ENCODE measurements at places on chromosomes 1 and 21. TPM values are rescaled to one million over a fixed set of nuclear protein-coding genes. Genes with fewer than 3 reads are reported as not detected.

DNA sequence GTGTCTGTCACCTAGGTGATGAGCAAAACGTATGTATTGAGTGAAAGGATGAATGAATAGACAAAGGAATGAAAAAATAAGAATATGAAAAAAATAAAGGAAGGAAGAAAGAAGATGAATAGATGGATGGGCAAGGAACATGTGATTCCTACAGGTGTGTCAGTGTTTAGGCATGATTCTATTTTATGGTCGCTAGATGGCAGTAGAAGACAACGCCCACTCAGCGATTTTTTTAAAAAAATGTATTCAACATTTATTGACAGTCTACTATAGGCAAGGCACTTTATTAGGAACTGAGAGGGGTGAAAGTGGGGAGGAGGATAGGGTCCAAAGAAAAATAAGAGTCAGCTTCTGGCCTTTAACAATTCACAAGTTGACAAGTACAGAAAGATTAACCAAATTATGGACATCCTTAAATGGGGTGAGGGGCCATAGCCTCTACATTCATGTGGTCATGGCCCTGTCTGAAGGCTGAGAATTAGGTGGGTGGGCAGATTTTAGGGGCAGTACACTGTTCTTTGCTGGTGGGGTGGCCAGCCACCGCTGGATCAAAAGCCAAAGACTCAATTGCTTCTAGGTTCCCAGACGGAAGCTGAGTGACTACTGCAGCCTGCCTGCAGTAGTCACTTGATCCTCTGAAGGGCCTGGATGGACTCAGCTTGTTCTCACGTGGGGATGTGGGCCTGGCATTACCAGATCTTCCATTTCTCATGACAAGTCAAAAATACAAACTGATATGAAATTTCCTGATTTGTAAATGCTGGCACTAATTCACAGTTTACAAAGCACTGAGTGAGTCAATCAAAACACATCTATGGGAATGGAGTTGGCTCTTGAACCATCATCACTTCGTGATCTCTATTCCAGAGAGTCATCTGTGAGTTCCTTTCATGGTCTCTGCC, 83.9 kb downstream of the FASLG start:
- no peaks in the 10 kb centered on the region for H3K4me1 ChIP-seq
- H3K27me3 ChIP-seq = no peaks in the 10 kb centered on the region
- no peak overlapping the region for H3K27ac ChIP-seq
- H3K36me3 ChIP-seq = no peaks in the 10 kb centered on the region

DNA sequence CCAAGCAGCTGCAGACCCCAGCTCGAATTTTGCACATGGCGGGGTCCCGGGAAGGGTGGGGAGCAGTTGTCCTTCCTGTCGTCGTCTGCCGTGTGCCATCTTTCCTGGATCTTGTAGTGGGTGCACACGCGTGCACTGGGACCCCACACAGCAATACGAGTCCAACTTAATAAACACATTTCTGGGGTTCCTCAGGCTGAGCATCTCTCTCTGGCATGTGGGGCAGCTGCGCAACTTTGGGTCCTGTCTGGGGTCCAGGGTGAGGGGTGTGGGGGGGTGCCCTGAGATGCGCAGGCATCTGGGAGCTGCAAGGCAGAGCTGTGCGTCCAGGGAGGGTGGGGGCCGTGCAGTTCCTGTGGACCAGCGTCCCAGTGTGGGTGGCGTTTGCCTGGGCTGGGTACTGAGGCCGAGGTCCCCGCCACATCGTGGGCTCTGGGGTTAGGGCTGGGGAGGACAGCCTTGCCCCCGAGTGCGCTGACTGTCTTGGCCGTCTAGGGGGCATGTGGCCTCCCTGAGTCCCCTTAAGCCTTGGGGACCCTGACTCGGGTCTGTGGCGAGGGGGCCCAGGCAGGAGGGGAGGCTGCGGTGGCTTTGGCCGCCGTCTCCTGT, 652 bp upstream of the PLEKHN1 start:
- H3K27me3 ChIP-seq = peaks cover 7% of the 10 kb centered on the region
- H3K27ac ChIP-seq = no peak overlapping the region
- no peak overlapping the region for H3K4me3 ChIP-seq
- peaks cover 6% of the 10 kb centered on the region for H3K36me3 ChIP-seq
- peaks cover 8% of the 10 kb centered on the region for H3K4me1 ChIP-seq

GRCh38 chr1:33541966-33542365, 69.5 kb downstream of the ZSCAN20 start:
- DNase-seq = no peak
- H3K27me3 ChIP-seq = no peaks in the 10 kb centered on the region
- H3K4me3 ChIP-seq = no peak overlapping the region

HLX gene
- total RNA-seq = not detected

- H3K27me3 ChIP-seq = no peaks in the 10 kb centered on the region
- peaks cover 68% of the 10 kb centered on the region for H3K36me3 ChIP-seq
Measured at GRCh38 chr1:2396059-2396458, 4.4 kb downstream of the RER1 start.

GRCh38 chr1:219086956-219087469, 86.7 kb upstream of the LYPLAL1 start:
- H3K4me1 ChIP-seq = no peaks in the 10 kb centered on the region
- H3K27ac ChIP-seq = no peak overlapping the region
- no peak overlapping the region for H3K4me3 ChIP-seq
- no peaks in the 10 kb centered on the region for H3K27me3 ChIP-seq

- H3K27me3 ChIP-seq = no peaks in the 10 kb centered on the region
- no peaks in the 10 kb centered on the region for H3K36me3 ChIP-seq
- no peak for DNase-seq
- H3K4me3 ChIP-seq = no peak overlapping the region
- no peaks in the 10 kb centered on the region for H3K4me1 ChIP-seq
Measured at GRCh38 chr1:215612391-215612790, 45.3 kb downstream of the KCTD3 start.

- H3K27ac ChIP-seq = peak overlapping the region; percentile 25
- no peak overlapping the region for H3K4me3 ChIP-seq
- peaks cover 17% of the 10 kb centered on the region for H3K4me1 ChIP-seq
- H3K27me3 ChIP-seq = no peaks in the 10 kb centered on the region
Measured at GRCh38 chr1:167430134-167430848, 88.0 kb downstream of the CD247 start.

DNA sequence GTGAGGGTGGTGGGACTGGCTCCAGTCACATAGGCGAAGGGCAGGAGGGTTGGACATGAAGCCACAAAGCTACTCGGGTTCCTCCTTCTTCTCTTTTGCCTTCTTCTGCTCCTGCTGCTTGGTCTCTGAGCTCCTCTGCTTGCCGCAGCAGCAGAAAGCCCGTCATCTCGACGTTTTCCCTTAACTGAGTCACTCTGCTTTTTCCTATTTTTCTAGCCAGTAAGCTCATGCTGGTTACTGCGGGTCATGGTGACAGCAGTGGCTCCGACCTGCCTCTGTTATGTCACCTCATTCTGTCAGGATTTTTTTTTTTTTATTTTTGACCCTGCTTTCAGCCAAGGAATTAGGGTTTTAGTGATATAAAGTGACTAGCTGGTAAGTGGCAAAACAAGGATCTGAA, 2.6 kb upstream of the FMOD start:
- no peak for DNase-seq
- peaks cover 4% of the 10 kb centered on the region for H3K27me3 ChIP-seq
- H3K4me1 ChIP-seq = no peaks in the 10 kb centered on the region
- H3K4me3 ChIP-seq = no peak overlapping the region

- no peak for DNase-seq
- no peak overlapping the region for H3K4me3 ChIP-seq
- H3K4me1 ChIP-seq = peaks cover 6% of the 10 kb centered on the region
- no peaks in the 10 kb centered on the region for H3K27me3 ChIP-seq
Measured at GRCh38 chr21:36773117-36773516, 74.2 kb downstream of the SIM2 start.

ADAMTS5 gene
- not detected for total RNA-seq

- DNase-seq = no peak
- H3K27ac ChIP-seq = no peak overlapping the region
- no peaks in the 10 kb centered on the region for H3K36me3 ChIP-seq
- H3K27me3 ChIP-seq = no peaks in the 10 kb centered on the region
Measured at GRCh38 chr1:10903821-10904220, 107.4 kb upstream of the CASZ1 start.

TLR5 gene
- 1.5 TPM for total RNA-seq

ELAPOR1 gene
- 0.17 TPM for total RNA-seq

GRCh38 chr1:10646347-10646861, 150.0 kb downstream of the CASZ1 start:
- no peaks in the 10 kb centered on the region for H3K27me3 ChIP-seq
- H3K4me1 ChIP-seq = peaks cover 4% of the 10 kb centered on the region
- DNase-seq = peak; percentile 80
- H3K4me3 ChIP-seq = no peak overlapping the region

GRCh38 chr1:245345191-245345884, 190.6 kb downstream of the KIF26B start:
- no peak overlapping the region for H3K27ac ChIP-seq
- H3K4me1 ChIP-seq = no peaks in the 10 kb centered on the region
- H3K4me3 ChIP-seq = no peak overlapping the region
- H3K36me3 ChIP-seq = no peaks in the 10 kb centered on the region

CCDC185 gene
- total RNA-seq = not detected

GRCh38 chr1:242128951-242129502, 130.1 kb upstream of the MAP1LC3C start:
- peak; percentile 47 for DNase-seq
- no peaks in the 10 kb centered on the region for H3K4me1 ChIP-seq
- H3K4me3 ChIP-seq = no peak overlapping the region
- H3K36me3 ChIP-seq = no peaks in the 10 kb centered on the region
- H3K27me3 ChIP-seq = no peaks in the 10 kb centered on the region

- no peak overlapping the region for H3K4me3 ChIP-seq
- DNase-seq = no peak
- no peak overlapping the region for H3K27ac ChIP-seq
- H3K36me3 ChIP-seq = no peaks in the 10 kb centered on the region
- H3K27me3 ChIP-seq = no peaks in the 10 kb centered on the region
Measured at GRCh38 chr1:70075761-70076160, 129.6 kb downstream of the LRRC40 start.

GRCh38 chr1:159289060-159289459, 13.1 kb upstream of the FCER1A start:
- no peak for DNase-seq
- H3K4me3 ChIP-seq = no peak overlapping the region
- H3K36me3 ChIP-seq = no peaks in the 10 kb centered on the region
- peaks cover 4% of the 10 kb centered on the region for H3K27me3 ChIP-seq

DNA sequence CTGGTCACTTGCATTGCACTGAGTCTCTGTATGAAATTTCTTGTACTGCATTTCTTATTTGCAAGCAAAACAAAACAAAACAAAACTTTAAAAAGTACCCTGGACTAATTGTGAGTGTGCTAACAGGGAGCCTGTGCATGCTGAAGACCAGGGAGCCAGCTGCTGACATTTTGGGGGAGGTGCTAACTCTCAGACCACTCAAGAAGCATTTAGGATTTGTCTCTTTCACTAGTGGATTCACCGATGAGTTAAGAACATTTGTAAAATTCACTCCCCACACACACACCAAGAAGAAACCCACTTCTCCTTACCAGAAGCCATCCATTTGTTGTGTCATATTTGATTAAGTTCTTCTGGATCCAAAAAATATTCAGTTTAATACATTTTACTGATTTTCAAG, 95.7 kb upstream of the C1orf105 start:
- no peak overlapping the region for H3K27ac ChIP-seq
- peaks cover 30% of the 10 kb centered on the region for H3K4me1 ChIP-seq
- H3K27me3 ChIP-seq = no peaks in the 10 kb centered on the region

ATP5IF1 gene
- total RNA-seq = 158 TPM

NGF gene
- total RNA-seq = 0.47 TPM

- H3K36me3 ChIP-seq = no peaks in the 10 kb centered on the region
- no peaks in the 10 kb centered on the region for H3K27me3 ChIP-seq
- H3K4me1 ChIP-seq = peaks cover 4% of the 10 kb centered on the region
- no peak overlapping the region for H3K27ac ChIP-seq
Measured at GRCh38 chr1:87513966-87514660, 185.4 kb downstream of the LMO4 start.

DNA sequence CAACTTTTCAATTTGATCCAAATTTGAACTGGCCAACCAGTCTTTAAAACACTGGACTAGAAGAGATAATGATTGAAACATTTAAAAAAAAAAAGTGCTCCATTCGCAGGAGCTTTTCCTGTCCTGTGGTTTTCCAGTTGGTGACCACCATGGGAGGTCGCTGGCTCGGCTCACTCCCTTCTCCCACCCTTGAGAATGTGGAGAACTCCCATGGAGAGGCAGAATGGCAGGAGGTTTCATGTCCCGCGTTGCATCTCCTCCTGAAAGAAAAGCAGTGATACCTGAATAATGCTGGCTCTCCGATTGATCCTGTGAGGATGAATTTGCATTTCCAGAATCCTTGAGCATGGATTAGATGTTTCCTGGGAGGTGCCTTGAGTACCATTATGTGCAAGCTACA, 16.5 kb upstream of the MPZL1 start:
- no peaks in the 10 kb centered on the region for H3K4me1 ChIP-seq
- H3K36me3 ChIP-seq = no peaks in the 10 kb centered on the region
- H3K4me3 ChIP-seq = no peak overlapping the region
- DNase-seq = peak; percentile 23

DNA sequence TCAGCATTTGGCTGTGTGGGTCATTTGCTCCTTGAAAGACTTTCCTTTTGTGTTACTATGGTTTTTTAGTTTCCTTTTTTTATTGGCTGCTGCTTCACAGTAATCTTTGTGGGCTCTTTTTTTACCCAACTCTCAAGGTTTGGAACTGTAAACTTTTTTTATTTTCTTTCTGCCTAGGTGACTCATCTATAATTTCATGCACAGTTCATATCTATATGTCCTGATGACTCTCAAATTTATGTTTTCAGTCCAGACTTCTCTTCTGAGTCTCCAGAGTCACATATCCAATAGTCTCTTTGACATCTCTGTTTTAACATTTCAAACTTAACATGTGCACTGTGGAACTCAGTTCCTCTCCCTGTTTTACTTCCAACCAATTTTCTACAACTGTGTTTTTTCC, 83.4 kb downstream of the ATF6 start:
- H3K36me3 ChIP-seq = peaks cover 4% of the 10 kb centered on the region
- H3K4me1 ChIP-seq = no peaks in the 10 kb centered on the region
- H3K27me3 ChIP-seq = no peaks in the 10 kb centered on the region
- H3K27ac ChIP-seq = no peak overlapping the region

TDRD5 gene
- not detected for total RNA-seq

RASAL2 gene
- total RNA-seq = 8.3 TPM

GRCh38 chr1:229139331-229140118, 131.4 kb upstream of the RAB4A start:
- no peak for DNase-seq
- H3K4me1 ChIP-seq = no peaks in the 10 kb centered on the region
- no peak overlapping the region for H3K4me3 ChIP-seq

GRCh38 chr1:18505666-18506065, 24.9 kb downstream of the KLHDC7A start:
- no peak for DNase-seq
- H3K4me1 ChIP-seq = no peaks in the 10 kb centered on the region
- H3K27me3 ChIP-seq = no peaks in the 10 kb centered on the region
- H3K27ac ChIP-seq = no peak overlapping the region

- no peak overlapping the region for H3K4me3 ChIP-seq
- H3K27me3 ChIP-seq = no peaks in the 10 kb centered on the region
- peaks cover 8% of the 10 kb centered on the region for H3K4me1 ChIP-seq
- H3K36me3 ChIP-seq = no peaks in the 10 kb centered on the region
- DNase-seq = no peak
Measured at GRCh38 chr1:96366516-96366915, 355.1 kb upstream of the PTBP2 start.

GRCh38 chr21:38798481-38798882, 7.2 kb upstream of the ETS2 start:
- H3K36me3 ChIP-seq = no peaks in the 10 kb centered on the region
- peak; percentile 42 for DNase-seq

PRELP gene
- total RNA-seq = not detected

Data from A673 (cell line).